Glutamatergic neuron (in vitro differentiated cells): ENCODE measurements at places on chromosomes 16 and 17. TPM values are rescaled to one million over a fixed set of nuclear protein-coding genes. Genes with fewer than 3 reads are reported as not detected.

The PCGF2 gene
- total RNA-seq, result 70.1 TPM

The TPSG1 gene
- not detected for total RNA-seq

The ZNF597 gene
- total RNA-seq, result 1.9 TPM

The HSD17B2 gene
- total RNA-seq, result not detected

The MYOCD gene
- total RNA-seq, result not detected

The LUC7L gene
- total RNA-seq, result 213 TPM

The MGAT5B gene
- 22.9 TPM for total RNA-seq

DNA sequence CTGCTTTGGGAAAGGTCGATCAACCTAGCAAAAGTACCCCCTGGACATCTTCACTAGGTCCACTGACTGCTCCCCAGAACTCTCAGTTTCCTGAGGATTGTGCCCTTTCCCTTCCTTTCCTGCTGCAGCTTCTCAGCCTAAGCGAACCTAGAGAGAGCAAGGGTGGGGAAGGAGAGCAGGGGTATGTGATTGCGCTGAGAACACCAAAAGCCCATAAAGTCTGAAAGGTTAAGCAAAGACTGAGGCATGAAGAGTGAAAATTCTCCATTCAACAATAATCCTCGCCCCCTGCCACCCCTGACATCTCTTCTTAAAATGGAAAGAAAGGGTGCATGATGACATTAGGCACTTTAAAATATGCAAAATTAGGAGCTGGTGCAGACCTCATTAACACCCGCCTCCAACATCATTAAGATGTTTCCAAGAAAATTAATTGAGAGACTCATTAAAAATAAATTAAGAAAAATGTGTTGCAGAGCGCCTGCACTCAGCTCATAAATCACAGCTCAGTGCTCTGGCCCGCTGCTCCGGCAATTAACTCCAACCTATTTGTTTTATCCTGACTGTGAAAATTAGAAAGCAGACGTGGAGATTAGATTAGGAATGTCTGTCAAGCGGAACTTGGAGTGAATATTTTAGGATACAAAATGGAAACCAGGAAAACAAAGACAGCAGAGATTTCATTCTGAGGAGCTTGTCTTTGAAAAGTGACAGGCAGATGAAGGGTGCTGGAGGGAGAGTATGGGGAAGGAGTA, 49.1 kb upstream of the PMFBP1 start:
- no peak for DNase-seq

GRCh38 chr17:52759864-52760263, 601.4 kb upstream of the CA10 start:
- no peak for DNase-seq

DNA sequence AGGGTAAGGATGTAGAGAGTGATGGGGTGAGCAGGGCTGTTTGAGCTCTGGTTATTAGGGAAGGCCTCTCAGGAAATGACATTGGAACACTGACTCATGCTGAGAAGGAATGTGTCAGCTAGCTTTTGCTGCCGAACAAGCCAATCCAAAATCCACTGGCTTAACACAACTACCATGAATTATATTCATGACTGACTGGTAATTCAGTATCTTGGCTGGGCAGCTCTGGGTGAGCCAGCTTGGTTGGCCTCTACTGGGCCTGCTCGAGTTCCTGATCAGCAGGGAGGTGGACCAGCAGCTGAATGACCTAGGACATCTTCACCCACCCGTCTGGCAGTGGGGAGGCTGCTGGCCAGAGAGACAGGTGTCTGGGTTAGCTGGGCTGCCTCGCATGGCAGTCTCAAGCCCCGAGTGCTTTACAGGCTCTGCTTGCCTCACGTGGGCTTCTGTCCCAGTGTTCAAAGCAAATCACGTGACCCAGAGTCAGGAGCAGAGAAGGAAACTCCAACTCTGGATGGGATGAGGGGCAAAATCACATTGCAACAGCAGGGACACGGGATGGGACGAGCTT, 209.4 kb downstream of the KATNIP start:
- DNase-seq, result no peak

- no peak for DNase-seq
Measured at GRCh38 chr16:12958366-12958765, 57.0 kb downstream of the SHISA9 start.

GRCh38 chr16:89565506-89566372, 5.3 kb downstream of the RPL13 start:
- peak; percentile 72 for DNase-seq

GRCh38 chr17:31510308-31511194, 119.1 kb downstream of the RAB11FIP4 start:
- DNase-seq, result peak; percentile 5

DNA sequence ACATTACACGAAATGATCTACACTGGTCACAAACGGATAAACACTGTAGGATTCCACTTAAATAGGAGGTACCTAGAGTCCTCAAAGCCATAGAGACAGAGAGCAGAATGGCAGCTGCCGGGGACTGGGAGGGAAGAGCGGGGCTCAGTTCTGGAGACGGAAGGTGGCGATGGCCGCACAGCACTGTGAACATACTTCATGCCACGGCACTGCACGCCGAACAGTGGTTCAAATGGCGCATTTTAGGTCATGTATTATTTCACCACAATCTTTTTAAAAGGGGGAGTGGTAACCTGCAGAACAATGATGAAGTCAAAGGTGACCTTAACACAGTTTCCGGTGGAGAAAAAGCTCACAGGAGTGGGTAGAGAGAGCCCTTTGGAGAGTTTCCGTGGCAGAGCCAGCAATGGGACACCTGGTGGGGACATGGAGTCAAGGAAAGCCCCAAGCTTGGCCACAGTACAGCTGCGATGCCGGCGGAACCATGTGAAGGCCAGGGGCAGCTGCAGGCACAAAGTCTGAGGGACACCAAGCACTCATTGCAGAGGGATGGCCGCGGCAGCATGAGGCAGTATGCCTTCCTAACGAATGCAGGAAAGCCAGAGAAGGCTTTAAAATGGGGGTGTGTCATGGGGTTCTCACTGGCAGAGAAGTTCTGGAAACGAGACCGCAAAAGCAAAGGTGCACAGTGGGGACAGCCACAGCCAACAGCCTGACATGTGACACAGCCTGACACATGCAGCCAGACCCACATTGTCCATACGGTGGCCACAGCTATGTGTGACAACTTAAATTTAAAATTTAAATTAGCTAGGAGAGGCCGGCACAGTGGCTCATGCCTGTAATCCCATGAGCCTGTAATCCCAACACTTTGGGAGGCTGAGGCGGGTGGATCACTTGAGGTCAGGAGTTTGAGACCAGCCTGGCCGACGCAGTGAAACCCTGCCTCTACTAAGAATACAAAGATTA, 7.3 kb downstream of the FLCN start:
- DNase-seq, result no peak

- no peak for DNase-seq
Measured at GRCh38 chr16:70433458-70434103, 5.3 kb downstream of the ST3GAL2 start.

GRCh38 chr16:56643080-56643778, 4.8 kb downstream of the MT1A start:
- DNase-seq, result peak; percentile 36

- DNase-seq, result peak; percentile 32
Measured at GRCh38 chr17:56595831-56596690, 2.6 kb downstream of the NOG start.

GRCh38 chr17:20784100-20784665, 204.7 kb downstream of the CDRT15L2 start:
- no peak for DNase-seq

- no peak for DNase-seq
Measured at GRCh38 chr17:14815079-14815478, 450.0 kb downstream of the PMP22 start.

GRCh38 chr16:34648-34987, 18.8 kb downstream of the POLR3K start:
- no peak for DNase-seq

GRCh38 chr17:39339272-39339671, 62.2 kb downstream of the FBXL20 start:
- DNase-seq, result no peak

- no peak for DNase-seq
Measured at GRCh38 chr16:58222532-58223316, 24.8 kb upstream of the CSNK2A2 start.

DNA sequence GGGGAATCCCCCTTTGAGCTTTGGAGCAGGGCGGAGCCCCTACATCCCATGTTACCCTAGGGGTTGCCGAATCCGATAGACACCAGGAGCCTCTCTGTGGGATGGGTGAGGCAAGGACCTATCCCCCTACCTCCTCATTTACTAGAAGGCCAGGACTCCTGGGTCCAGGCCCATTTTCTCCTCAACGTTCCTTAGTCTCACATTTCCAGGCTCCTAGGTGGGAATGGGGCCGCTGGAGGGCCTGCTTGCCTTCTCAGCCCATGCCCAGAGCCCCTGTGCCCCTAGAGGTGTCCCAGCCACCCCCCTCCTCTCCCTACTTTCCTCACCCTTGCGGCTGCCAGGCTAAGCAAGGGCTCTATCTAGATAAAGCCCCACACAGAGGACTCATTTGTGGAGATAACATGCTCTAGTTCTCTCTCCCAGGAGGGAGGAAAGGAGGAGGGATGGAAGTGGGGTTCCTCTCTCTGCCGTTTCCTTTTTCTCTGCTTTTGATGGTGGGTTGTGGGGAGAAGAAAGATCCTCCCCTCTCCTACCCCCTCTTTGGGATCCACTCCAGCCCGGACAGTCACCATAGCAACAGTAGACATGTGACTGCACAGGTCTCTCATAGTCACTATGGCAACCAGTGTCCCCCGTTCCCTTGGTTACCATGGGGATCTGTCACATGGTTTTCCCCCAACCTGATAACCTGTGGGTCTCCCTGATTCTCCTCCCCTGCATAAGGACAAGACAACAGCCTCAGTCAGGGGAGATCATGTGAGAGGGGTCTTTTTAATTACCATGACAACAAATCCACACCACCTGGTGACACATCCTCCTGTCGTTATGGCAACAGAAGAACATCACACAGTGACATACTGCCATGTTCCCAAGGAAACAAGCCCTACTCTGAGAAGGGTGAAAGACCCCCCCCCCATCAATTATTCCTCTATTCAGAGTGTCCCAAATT, 5.2 kb downstream of the CACNA1G start:
- no peak for DNase-seq

DNA sequence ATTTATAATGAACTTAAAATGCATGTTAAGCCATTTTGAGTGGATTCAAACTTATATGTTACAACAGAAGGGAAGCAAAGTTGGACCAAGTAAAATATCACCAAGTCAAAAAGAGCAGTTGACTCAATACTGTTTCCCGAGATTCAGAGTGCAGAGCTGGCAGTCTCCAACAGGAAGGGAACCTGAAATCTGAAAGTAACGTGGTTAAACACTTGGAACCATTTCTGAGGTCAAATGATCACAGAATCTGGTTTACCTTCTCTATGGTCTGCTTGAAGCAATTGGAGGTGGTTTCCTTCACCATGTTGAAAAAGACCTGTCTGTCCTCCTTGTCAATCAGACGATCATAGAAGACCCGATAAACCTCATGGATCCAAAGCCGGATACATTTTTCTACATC, 86.5 kb downstream of the LYRM1 start:
- no peak for DNase-seq

DNA sequence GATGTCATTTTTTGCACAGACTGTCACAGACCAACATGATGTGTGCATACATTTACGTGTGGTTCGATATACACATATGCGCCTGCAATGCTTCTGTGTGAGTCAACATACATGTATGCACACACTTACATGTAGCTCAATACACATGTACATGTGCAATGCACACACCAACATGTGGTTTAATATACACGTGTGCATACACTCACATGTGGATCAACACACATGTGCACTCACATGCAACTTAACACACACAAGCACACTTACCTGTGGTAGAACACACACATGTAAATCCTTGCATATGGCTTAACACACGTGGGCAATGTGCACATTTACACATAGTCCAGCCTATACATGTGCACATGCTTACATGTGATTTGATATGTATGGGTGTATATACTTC, 97.5 kb downstream of the CYLD start:
- DNase-seq, result no peak

- no peak for DNase-seq
Measured at GRCh38 chr16:15856182-15856581, 646 bp downstream of the MYH11 start.

- DNase-seq, result no peak
Measured at GRCh38 chr16:86302421-86303109, 207.8 kb upstream of the FOXF1 start.

DNA sequence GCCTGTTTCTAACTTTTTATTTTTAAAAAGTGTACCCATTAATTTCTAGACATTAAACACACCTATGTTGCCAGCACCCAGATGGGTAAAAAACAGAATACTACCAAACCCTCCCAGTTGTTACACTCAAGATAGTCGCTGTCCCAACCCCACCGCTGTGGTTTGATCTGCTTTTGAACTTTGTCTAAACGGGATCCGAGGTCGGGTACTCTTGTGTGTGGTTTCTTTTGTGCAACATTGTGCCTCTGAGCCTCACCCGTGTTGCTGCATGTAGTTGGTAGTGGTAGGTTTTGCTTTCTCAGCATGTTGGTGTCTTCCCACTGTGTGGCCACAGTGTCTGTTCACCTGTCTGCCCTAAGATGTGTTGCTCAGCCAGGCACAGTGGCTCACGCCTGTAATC, 4.3 kb downstream of the KLHL36 start:
- no peak for DNase-seq

DNA sequence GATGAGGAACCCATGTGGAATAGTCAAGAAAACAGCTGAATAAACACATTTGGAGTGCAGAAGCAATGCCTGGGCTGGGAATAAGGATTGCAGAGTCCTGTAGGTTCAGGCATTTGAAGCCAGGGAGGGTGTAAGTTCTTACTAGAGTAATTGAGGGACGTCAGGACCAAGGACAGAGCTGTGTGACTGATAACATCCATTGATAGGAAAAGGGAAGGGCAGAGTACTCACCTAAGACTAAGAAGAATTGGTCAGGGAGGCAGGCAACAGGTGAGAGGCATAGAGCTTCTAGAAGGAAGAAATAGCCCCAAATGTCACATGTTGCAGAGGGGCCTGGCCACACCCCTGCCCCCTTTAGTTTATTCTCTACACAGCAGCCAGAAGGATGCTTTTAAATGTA, 79.8 kb upstream of the TMEM132E start:
- no peak for DNase-seq

- no peak for DNase-seq
Measured at GRCh38 chr17:21293831-21294210, 9.3 kb downstream of the MAP2K3 start.

DNA sequence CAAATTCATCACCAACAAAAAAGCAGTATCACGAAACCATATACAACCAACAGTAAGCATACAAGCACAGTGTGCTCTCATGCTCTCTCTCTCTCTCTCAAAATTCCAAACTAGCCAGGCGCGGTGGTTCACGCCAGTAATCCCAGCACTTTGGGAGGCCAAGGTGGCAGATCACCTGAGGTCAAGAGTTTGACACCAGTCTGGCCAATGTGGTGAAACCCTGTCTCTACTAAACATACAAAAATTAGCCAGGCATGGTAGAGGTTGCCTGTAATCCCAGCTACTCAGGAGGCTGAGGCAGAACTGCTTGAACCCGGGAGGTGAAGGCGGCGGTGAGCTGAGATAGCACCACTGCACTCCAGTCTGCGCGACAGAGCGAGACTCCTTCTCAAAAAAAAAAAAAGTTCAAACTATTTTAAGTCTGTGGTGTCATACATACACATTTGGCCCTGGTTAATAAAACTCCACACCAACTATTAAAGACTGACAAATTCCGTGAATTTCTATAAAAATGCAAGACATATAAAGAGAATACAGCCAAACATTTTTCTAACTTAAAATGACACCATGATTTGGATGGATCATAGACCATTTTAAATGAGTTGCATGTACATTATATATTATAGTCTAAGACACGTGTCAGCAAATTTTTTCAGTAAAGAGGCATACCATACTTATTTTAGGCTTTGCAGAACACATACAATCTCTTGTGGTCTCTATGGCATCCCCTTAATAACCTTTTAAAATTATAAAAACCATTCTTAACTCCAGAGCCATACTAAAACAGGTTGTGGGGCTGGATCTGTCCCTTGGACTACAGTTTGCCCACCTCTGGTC, 30.9 kb downstream of the GLG1 start:
- DNase-seq, result no peak
